AG09319 (cell line): ENCODE measurements at places on chromosomes 7 and 10.

GRCh38 chr7:133050200-133050995 lies 31.5 kb downstream of the CHCHD3 start:
- no peak for DNase-seq

DNA sequence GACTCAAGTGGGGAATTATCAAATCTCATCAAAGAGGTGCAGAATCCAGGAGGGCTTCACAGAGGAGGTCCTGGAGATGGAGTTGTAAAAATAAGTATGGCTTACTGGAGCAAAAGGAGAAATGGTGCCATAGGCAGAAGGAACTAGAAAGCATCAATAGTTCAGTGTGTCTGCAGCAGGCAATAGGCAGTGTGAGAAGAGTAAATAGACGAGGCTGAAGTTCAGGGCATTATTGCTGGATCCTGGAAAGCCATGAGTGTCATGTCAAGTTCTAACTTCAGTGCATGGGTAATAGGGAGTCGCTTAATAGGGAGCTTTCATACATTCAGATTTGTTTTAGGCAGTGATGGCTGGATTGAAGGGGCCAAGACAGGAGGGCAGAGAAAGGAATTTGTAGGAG lies 39.3 kb downstream of the CYP26A1 start:
- no peak for DNase-seq

- DNase-seq = no peak
Observed at GRCh38 chr10:114403541-114404161, 651 bp downstream of the AFAP1L2 start.

DNA sequence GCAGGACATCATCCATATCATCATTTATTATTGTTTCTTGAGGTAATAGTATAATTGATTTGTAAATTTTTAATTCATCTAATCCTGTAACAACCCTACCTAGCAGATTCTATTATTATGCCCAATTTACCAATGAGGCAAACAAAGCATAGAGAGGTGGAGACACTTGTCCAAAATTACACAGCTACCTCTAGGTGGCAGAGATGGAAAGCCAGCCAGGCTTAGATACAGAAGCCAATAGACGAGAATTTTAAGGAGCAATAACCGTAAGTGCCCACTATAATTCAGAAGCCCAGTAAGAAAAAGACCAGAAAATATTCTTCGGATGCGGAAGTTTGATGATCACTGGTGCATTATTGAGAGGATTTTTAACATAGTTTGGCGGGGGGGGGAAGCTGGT lies 54.0 kb downstream of the ANK3 start:
- DNase-seq = no peak

- no peak for DNase-seq
Observed at GRCh38 chr7:15937571-15937970, 251.1 kb upstream of the MEOX2 start.

DNA sequence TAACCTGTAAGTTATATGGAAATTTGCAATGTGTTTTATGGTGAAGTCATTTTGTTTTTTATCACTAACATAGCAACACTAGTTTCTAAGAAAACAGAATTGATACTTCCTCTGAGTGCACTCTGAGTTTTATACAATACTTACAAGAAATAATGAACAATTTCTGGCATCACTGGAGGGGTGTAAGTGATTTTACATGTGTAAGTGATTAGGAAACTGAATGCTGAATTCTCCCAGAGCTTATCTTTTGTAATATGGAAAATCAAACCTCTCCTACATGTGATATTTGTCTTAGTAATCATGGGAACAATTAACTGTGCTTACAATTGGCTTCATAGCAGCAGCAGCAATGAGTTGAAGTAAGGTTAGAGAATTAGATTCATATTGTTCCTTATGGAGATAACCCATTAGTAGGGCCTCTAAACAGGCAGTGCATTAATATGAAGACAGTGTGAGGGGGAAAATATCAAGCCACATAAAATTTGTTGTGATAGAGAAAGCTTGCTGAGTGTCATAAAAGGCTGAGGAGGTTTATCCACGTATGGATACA lies 37.4 kb downstream of the SEMA3C start:
- no peak for DNase-seq

DNA sequence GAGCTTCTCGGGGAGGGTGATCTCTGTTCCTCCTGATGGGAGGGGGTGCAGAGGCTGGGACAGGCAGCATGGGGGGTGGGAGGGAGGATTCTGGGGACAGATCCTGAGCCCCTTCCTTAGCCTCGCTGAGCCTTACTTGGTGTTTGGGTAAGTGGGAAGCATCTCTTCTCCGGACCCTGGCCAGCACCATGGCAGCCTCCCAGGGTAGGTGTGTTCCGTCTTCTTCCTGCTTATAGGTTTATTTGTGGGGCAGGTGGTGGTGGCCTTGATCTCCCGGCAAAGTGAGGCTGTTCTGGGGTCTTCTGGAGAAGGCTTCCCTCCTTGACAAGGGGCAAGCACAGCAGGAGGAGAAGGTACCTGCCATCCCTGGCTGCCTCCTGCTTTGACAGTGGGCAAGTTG lies 226.9 kb downstream of the GLRX3 start:
- no peak for DNase-seq

- DNase-seq = no peak
Observed at GRCh38 chr7:47584536-47584895, 2.6 kb upstream of the TNS3 start.

DNA sequence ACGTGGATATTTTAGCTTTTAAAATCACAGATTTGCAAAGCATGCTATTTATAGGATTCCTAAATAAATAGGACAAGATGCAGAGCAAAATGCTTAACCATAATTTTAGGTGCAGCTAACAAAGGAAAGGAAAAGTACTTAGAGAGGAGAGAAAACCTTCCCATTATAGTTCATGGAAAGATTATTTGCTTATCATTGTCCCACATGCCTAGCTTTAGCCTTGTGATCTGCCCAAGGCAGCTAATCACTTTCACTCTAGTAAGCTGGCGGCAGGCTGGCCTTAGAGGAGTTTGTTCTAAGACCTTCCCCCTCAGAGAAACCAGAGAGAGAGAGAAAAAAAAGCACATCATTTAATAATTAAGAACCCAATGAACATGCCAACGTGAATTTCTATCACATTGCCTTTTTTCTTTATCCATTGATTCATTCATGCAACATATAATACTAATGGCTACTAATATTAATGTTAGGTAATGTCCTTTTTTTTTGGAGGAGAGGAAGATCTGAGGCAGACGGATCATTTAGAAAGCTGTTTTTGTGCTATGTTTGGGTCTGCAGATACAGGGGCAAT lies 274.6 kb downstream of the ARL4A start:
- DNase-seq = no peak

DNA sequence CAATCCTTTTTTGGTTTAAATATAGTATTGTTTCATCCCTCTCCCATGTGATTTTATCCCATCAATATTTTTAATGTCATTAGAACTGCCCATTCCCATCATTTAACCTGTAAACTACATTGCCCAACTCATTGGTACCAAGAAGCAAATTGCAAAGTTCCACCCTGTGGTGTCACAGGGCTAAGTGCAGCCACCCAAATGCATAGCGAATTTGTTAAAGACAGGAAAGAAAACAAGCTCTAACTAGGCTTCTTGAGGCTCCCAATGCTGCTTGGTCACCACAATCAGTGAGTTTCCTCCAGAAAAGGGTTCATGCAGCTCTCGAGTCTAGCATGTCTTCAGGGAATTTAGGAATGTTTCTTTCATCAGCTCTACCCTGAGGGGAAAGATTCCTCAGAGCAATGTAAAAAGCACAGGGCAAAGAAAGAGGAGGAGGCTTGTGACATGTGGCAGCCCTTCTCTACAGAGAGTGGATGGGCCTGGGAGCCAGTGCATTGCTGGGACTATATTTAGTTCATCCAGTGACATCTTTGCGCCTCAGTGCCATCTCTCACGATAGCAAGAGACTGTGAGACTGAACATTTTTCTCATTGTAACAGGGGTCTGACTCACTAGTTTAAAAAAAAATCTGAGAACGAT lies 58.1 kb downstream of the CAV1 start:
- peak; percentile 69 for DNase-seq

GRCh38 chr10:90779548-90779947 lies 78.3 kb downstream of the HTR7 start:
- DNase-seq = no peak

- DNase-seq = no peak
Observed at GRCh38 chr10:11180228-11180627, 162.6 kb downstream of the CELF2 start.

DNA sequence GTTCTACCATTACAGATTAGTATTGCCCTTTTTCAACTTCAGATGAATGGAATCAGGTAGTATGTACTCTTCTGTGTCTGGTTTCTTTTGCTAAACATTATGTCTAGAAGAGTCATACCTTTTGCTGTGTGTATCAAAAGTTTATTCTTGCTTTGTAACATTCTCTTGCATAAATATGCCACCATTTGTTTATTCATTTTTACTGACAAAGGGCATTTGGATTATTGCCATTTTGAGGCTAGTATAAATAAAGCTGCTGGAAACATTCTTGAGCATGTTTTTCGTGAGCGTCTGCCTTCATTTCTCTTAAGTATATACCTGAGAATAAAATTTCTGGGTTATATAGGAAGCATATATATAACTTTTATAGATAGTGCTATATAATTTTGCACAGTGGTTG lies 121.7 kb upstream of the CSTF2T start:
- no peak for DNase-seq

DNA sequence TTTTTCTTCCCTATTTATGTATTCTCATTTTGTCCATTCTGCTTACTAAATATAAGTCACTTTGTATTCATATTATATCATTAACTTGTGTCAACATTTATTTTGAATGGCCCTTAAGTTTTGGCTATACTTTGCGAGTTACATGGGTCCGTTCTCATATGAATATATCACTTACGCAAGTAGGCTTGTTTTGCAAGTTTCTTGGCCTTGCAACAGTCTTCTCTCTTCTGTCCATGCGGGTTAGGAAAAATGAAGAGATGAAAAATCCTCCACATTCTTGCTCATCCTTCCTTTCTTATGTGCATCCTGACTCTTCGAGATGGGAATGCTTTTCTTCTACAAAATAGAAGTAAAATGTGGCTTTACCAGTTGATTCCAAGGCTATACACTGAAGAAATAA lies 82.8 kb downstream of the GPR158 start:
- no peak for DNase-seq

- DNase-seq = no peak
Observed at GRCh38 chr7:51789489-51789888, 472.9 kb upstream of the COBL start.

DNA sequence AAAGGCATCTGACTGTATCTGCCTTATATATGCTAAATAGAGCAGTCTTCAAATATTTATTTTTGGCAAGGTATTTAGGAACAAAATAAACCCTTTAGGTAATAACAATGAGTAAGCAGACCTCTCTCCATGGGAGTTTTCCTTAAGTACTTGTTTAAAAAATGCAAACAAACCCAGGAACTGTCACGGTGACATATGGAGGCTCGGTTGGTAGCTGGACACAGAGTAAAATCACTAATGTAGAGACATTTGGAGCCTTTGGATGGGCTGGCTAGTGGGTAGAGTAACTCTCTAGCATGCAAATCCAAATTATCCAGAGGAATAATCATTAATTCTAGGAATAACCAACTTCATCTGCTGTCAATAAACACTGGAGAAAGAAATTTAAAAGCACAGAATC lies 71.6 kb upstream of the LAMB4 start:
- no peak for DNase-seq

DNA sequence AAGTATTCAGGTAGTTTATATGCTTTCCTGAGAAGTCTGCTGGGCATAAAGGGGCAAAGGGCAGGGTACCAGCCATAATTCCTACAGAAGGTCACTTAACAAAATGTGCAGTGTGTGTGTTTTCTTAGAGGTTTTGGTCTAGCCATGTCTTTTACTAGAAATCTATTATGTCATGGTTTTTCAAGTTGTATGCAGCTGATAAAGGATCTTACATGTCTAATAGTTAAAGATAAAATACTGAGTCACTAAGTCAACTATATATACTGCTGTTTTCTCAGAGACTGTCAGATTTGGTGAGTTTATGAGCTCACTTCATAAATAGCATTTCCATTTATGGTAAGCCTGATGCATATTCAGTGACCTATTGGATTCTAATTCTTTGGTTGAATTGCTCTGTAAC lies 7.7 kb downstream of the CASP2 start:
- no peak for DNase-seq

DNA sequence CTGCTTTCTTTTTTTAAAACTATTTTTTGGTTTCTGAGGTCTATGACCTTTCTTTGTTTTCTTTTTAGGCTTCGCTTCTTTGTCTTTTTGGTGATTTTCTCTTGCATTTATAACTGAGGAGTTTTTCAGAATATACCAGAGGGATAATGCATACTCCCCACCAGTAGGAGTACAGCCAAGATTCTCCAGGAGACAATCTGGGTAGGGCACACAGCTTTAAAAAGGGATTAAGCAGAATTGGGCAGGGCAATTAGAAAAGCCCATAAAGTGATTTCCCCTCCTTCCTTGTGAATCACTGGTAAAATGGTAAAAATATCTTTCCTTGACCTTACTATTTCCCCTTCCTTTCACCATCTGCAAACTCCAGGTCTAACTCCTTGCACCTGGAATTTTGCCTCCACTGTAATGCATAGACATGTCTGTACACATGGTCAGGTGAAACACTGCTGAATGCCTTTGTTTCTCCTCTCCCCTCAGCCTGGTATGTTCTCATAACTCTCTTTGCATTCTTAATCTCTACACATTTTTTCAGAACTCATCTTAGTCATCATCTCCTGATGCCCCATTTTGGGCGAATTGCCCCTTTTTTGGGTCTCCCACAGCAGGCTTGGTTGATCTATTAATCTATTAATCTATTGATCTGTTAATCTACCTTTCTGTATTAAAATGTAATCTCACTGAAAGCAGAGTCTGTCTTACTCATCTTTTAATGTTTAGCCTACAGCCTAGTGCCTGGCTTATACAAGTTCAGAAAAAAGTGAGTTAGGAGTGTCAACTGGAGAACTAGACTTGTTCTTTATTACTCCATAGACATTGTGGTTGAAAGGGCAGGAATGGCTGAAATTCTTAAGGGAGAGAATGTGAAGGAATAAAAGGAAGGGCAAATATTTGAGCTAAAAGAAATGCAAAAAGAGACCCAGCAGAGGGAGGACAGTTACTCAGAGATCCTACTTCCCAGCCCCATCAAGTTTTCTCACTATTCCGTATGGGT lies 64.6 kb downstream of the MDFIC start:
- DNase-seq = no peak

DNA sequence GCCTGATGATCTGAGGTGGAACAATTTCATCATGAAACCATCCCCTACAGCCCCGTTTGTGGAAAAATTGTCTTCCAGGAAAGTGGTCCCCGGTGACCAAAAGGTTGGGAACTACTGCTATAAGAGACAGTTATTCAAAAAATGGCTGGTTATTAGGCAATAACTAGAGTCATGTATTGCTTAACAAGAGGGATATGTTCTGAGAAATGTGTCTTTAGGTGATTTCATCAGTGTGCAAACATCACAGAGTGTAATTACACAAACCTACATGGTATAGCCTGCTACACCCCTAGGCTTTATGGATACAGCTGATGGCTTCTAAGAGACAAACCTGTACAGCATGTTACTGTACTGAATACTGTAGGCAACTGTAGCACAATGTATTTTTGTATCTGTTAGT lies 71.3 kb upstream of the CSTF2T start:
- no peak for DNase-seq

- no peak for DNase-seq
Observed at GRCh38 chr10:122164023-122164601, 107.0 kb upstream of the BTBD16 start.
